ENCODE measurements at places on chromosomes 7 and 10.

- DNase-seq: no peak
Observed at GRCh38 chr10:16441173-16441840, 4.5 kb downstream of the PTER start.

DNA sequence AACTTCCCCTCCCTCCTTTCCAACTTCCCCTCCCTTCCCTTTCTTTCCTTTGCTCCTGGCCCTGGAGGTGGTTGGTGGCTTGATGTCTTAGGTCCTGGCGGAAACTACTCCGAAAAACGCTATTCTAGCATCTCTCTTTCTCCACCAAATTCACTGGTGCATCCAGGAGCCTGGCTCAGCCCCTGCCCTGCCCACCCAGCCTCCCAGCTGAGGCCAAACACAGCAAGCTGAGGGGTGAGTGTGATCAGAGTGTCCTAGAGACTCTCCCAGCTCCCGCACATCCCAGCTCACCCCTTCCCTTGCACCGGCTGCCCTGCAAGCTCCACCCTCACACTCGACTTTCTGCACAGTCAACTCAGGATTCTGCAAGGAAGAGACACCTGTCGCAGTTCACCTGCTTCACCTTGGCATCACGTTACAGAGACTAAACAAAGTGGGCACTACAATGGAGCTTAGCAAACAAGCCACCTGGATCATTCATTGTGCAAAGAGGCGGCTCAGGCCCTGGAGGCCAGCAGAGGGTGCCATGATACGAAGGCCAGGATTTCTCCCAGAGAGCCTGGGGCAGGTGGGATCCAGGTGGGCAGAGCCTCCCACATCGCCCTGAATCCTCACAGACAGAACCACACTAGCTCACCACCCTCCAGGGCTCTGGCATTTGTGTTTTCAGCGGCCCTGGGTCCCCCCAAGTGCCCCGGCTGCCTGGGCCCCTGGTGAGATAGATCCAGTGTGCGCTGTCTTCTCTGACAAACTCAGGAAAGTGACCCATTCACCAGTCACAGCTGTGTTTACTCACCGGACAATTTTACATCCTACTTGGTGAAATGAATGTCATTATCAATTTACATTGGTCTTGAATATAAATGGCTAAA, 169.6 kb downstream of the TCERG1L start:
- DNase-seq: no peak

GRCh38 chr7:91137788-91138368, 126.4 kb upstream of the FZD1 start:
- DNase-seq: no peak

DNA sequence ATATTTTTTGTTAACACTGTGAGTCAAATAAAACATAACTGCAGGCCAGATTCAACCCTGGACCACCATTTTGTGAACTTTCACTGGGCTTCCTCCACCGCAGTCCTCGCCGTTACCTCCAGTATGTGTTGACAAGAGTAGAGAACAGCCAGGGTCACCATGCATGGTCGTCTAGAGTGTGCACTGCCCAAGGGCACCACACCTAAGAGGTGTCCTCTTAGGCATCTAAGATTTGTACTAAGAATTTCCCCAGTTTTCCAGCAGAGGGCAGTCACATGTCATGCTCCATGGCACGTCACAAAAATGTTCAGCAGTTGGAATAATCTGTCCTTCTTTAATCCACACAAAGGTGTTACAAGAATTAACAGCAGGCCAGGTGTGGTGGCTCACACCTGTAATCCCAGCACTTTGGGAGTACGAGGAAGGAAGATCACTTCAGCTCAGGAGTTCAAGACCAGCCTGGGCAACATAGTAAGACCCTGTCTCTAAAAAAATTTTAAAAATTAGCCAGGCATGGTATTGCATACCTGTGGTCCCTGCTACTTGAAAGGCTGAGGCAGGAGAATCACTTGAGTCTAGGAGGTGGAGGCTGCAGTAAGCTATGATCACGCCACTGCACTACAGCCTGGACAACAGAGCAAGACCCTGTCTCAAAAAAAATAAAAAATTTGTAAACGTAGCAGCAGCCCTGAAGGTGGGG, 71.2 kb upstream of the FOXK1 start:
- DNase-seq: peak; percentile 75

DNA sequence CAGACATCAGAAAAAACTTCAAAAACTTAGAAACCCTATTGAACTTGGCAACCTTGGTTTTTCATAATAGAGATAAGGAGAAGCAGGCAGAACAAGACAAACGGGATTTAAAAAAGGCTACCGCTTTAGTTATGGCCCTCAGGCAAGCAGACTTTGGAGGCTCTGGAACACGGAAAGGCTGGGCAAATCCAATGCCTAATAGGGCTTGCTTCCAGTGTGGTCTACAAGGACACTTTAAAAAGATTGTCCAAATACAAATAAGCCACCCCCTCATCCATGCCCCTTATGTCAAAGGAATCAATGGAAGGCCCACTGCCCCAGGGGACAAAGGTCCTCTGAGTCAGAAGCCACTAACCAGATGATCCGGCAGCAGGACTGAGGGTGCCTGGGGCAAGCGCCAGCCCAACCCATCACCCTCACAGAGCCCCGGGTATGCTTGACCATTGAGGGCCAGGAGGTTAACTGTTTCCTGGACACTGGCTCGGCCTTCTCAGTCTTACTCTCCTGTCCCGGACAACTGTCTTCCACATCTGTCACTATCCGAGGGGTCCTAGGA, 115.3 kb downstream of the NRCAM start:
- no peak for DNase-seq

DNA sequence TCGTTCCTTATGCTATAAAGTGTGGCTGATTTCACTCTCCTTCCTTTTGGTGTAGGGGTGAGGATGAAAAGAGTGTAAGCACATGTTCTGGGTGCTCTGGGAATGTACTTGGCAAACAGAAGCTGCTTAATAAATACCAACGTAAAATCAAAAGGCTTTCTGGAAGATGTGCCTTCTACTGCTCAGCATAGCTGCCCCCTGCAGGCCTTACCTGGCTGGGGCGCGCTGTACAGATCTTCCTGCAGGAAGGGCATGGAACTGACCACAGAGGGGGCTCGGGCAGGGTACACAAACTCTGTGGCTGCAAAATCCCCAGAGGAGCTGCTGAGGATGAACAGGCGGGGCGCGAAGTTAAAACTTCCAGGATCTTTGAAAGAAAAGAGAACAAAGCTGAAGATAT, 169.4 kb downstream of the SVIL start:
- no peak for DNase-seq

GRCh38 chr10:130836344-130836743, 475.2 kb downstream of the TCERG1L start:
- no peak for DNase-seq

GRCh38 chr7:64672414-64672813, 6.5 kb downstream of the ZNF107 start:
- DNase-seq: no peak

DNA sequence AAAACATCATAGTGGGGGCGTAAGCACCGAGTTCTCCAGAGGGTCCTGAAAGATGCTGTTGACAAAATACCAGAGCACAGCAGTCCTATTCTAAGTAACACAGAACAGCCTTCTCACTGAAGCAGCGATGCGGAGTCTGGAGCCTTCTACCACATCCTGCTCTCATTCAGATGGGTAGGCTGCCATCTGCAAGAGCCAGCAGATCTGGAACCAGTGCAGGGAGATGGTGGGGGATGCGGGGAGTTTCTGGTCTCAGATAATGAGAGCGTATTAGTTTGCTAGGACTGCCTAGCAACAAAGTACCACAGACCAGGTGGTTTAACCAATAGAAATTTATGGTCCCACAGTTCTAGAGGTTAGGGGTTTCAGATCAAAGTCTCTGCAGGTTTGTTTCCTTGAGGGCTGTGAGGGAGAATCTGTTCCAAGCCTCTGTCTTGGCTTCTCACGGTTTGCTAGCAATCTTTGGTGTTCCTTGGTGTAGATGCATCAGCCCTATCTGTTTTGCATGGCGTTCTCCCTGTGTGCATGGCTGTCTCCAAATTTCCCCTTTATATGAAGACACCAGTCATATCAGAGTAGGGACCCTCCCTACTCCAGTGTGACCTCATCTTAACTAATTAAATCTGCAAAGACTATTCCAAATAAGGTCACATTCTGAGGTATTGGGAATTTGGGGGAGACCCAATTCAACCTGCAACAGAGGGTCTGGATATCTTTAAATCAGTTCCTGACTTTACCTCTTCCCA, 52.0 kb upstream of the STEAP1B start:
- no peak for DNase-seq
